ENCODE measurements at places on chromosomes 2 and 18.

DNA sequence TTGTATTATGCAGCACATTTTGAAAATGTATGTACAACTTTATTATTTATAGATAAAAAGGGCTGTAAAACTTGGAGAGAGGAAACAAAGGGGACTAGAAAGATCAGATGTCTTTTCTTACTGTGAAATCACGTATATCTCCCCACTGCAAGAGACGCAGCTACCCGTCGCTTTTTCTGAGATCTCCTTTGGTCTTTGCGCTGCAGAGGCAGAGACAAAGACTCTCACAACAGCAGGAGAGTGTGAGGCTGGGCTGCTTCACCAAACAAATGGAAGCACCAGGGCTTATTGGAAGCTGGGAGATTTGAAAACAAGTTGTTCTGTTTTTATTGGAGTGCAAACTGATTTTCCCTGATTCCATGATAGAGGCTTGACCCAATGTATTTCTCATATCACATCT lies 129.0 kb upstream of the PARD3B start:
- DNase-seq, result no peak

DNA sequence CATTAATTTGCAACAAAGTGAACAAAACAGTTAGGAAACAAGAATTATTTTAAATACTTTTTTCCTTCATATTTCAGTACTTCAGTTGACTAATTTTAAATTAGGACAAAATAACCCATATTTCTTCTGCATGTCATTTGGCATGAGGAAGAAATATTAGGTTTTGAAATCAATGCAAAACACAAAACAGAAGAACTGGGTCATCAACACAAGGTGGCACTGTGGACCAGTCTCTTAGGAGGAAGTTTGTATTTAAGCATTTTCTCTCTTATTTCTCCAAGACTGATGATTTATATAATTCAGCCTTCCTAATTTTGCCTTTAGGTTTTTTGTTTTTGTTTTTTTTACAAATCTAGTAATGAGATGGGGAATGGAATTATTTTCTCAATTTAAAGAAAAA lies 352.8 kb upstream of the KCNH7 start:
- peak; percentile 19 for DNase-seq

- DNase-seq, result no peak
Measured at GRCh38 chr18:48991676-48992075, 40.9 kb upstream of the SMAD7 start.

- no peak for DNase-seq
Measured at GRCh38 chr18:62091487-62092120, 95.3 kb downstream of the PIGN start.

- peak; percentile 96 for DNase-seq
Measured at GRCh38 chr2:40487602-40488001, 35.7 kb upstream of the SLC8A1 start.

GRCh38 chr2:220585241-220585640 lies 957.8 kb downstream of the SLC4A3 start:
- no peak for DNase-seq

DNA sequence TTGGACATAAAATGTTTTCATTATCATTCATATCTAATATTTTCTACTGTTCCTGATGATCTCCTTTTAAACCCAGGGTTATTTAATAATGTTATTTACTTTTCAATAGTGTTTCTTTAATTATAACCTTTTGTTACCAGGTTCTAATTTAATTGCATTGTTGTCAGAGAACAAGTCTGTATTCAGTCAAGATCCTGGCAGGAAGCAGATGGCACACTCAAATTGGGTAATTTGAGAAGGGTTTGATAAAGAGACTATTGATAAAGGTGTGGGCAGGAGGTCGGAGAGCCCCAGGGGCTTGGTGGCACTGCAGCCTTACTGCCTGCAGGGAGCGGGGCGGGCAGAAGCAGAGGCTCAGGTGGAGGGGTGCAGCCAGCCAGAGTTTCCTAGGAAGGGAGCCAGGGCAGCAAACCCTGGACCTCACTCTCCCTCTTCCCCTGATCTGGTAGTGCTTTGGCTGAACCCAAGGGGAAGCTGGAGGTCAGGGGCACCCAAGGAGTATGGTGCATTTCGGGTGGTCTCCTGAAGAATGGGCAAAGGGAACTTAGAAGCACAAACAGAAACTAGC lies 2.3 kb upstream of the KIF1A start:
- DNase-seq, result no peak

DNA sequence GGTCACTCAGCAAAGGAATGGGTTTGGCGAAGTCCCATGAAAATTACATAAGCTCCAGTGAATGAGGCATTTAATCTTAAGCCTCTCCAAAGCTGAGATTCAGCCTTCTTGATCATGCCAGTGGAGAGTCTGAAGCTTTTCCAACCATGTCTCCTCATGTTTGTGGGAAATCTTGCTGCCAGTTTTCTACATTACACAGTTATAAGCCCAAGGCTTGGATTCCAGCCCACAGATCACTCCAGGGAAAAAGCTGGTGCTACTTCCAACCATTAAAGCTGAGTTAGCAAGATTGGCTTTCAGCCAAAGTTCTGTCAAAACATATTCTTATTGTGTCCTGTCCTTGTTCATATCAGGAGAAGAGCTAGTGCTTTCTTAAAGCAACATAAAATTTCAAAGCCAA lies 293.8 kb downstream of the LRRTM4 start:
- DNase-seq, result no peak

GRCh38 chr18:77551055-77551454 lies 301.4 kb downstream of the GALR1 start:
- DNase-seq, result no peak

DNA sequence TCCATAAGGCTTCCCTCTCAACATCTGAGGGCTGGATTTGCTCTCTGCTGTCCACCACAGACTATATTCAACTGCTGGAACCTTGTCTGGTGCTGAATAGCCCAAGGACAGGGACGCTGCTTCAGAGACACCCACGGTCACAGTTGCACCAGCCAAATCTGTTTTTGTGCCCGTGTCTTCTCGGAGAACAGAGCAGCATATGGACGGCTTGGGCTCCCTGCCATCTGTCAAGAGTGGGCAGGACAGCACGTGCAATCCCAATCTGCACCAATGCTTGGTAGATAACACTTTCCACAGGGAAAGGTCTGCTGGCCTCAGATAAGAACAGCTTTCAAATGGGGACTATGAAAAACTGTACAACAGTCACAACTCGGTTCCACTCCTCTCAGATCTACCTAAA lies 466.1 kb downstream of the TGIF1 start:
- no peak for DNase-seq

DNA sequence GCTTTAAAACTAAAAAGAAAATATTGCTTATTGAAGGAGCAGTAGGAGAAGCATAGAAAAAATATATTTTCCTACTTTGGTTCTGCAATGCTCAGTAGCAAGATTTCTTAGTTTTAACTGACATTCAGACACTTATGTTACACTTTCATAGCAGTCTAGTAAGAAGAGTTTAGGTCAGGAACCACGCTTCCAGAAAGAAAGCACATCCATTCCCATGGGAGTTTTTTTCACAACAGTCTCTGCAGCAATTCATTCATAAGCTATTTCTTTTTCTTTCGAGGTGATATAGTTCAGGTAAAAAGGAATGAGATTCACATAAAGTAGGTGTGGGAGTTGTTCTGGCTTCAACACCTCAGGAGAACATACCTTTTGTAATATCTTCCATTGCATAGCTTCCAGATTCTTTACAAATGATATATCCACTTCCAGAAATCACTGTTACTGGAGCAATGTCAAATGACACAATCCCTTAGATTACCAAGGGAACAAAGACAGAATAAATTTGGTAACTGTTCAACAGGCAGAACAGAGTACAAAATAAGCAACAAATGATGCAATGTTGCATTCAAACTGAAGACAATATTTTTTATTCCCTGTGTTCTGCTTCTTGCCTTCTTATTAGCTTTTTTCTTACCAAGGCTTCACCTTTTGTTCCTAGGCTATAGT lies 95.2 kb upstream of the GULP1 start:
- no peak for DNase-seq

GRCh38 chr18:61896757-61897156 lies 4.0 kb upstream of the RNF152 start:
- DNase-seq, result no peak
